ENCODE measurements at places on chromosomes 3 and 15. TPM values are rescaled to one million over a fixed set of nuclear protein-coding genes. Genes with fewer than 3 reads are reported as not detected.

DNA sequence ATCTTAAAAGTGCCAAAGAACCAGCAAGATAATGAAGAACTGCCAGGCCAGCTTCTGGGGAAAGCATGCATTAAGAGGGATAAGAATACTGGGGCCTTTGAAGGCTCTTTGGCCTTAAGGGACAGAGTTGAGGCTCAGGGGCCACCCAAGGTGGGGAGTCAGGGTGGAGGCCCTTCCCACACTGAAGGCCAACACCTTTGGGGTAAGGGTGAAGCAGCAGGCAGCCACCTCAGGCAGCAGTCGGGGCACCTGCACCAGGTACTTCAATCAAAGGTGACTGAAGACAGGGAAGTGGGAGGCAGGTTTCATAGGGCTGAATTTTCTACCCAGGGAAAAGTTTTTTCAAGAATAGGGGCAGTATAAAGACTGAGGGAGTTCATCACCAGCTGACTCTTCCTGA lies 87.7 kb upstream of the KLF13 start:
- no peak for DNase-seq
- H3K4me1 ChIP-seq = peaks cover 23% of the 10 kb centered on the region
- H3K4me3 ChIP-seq = no peak overlapping the region

GRCh38 chr3:16842272-16843270 lies 42.2 kb upstream of the PLCL2 start:
- H3K36me3 ChIP-seq = no peaks in the 10 kb centered on the region
- H3K4me1 ChIP-seq = peaks cover 4% of the 10 kb centered on the region
- no peaks in the 10 kb centered on the region for H3K27me3 ChIP-seq
- no peak overlapping the region for H3K4me3 ChIP-seq
- no peak overlapping the region for H3K27ac ChIP-seq
- no peak for DNase-seq

GRCh38 chr15:95227235-95227634 lies 995.9 kb downstream of the MCTP2 start:
- H3K4me1 ChIP-seq = no peaks in the 10 kb centered on the region
- no peaks in the 10 kb centered on the region for H3K36me3 ChIP-seq
- H3K4me3 ChIP-seq = no peak overlapping the region
- no peaks in the 10 kb centered on the region for H3K27me3 ChIP-seq

GRCh38 chr15:95558131-95558530 lies 772.4 kb upstream of the NR2F2 start:
- no peaks in the 10 kb centered on the region for H3K36me3 ChIP-seq
- H3K27ac ChIP-seq = no peak overlapping the region
- no peaks in the 10 kb centered on the region for H3K27me3 ChIP-seq
- peaks cover 12% of the 10 kb centered on the region for H3K4me1 ChIP-seq
- DNase-seq = no peak

DNA sequence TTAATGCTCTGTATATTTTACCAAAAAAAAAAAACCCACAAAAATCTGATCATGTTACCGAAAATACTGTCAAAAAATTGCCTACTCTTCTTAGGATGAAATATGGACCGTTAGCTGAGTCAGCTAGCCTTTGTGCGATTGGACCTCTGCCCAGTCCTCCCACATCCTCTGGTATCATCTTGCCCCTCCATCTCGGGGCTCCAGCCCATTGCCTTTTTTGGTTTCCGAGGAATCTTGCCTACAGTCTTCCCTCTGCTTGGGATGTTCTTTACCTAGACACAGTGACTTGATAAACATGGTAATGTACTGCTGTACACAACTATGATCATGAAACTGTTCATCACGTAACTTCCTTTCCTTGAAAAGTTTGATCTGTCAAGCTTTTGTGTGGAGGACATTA lies 371.4 kb downstream of the SV2B start:
- no peaks in the 10 kb centered on the region for H3K27me3 ChIP-seq
- no peak overlapping the region for H3K27ac ChIP-seq
- DNase-seq = no peak
- H3K4me1 ChIP-seq = no peaks in the 10 kb centered on the region

Gene GRAMD2A
- total RNA-seq = 0.31 TPM

GRCh38 chr3:49689046-49689907 lies at the start of the genes MST1 and RNF123:
MST1 (minus strand) TSS chr3:49689474; CDS start chr3:49688691, 783 bp downstream.
RNF123 (plus strand) TSS chr3:49689557; CDS start chr3:49691166, 1,609 bp downstream.
- peak; percentile 87 for DNase-seq
- H3K4me1 ChIP-seq = peaks cover 11% of the 10 kb centered on the region
- H3K36me3 ChIP-seq = no peaks in the 10 kb centered on the region
- peak within 1 kb of the TSS; percentile 89 for H3K4me3 ChIP-seq
- H3K27me3 ChIP-seq = no peaks in the 10 kb centered on the region

GRCh38 chr3:30495172-30496065 lies 111.0 kb upstream of the TGFBR2 start:
- no peaks in the 10 kb centered on the region for H3K36me3 ChIP-seq
- peaks cover 5% of the 10 kb centered on the region for H3K4me1 ChIP-seq

Gene TMEM158
- 7.8 TPM for total RNA-seq

Gene PCSK6
- total RNA-seq = 95.4 TPM

GRCh38 chr3:35932995-35933394 lies 293.7 kb downstream of the ARPP21 start:
- no peaks in the 10 kb centered on the region for H3K36me3 ChIP-seq
- H3K4me3 ChIP-seq = no peak overlapping the region
- no peak for DNase-seq
- H3K27me3 ChIP-seq = no peaks in the 10 kb centered on the region
- no peak overlapping the region for H3K27ac ChIP-seq

Gene ERC2
- 5.9 TPM for total RNA-seq

- no peaks in the 10 kb centered on the region for H3K27me3 ChIP-seq
- no peak overlapping the region for H3K27ac ChIP-seq
- no peaks in the 10 kb centered on the region for H3K4me1 ChIP-seq
- DNase-seq = no peak
- no peaks in the 10 kb centered on the region for H3K36me3 ChIP-seq
Observed at GRCh38 chr3:126773783-126774182, 69.7 kb downstream of the CHCHD6 start.

Gene ACKR4
- total RNA-seq = not detected

DNA sequence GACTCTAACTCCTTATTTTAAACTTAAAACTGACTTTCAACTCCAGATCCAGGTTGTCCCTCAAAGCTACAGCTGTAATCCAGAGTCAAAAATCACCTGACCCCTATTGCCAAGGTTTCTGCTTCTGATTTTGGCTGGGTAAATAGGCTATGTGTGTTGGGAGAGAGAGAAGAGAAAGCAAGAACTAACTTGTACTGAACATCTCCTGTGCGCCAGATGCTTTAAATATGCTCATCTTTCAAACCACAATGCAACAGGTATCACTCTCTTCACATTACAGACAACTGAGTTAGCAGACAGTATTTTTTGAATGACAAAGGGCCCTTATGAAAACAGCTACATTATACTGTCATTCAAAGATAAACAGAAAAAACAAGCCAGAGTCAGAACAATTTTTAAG lies 7.0 kb downstream of the WWTR1 start:
- H3K4me1 ChIP-seq = peaks cover 10% of the 10 kb centered on the region
- H3K4me3 ChIP-seq = no peak overlapping the region
- no peak overlapping the region for H3K27ac ChIP-seq
- no peaks in the 10 kb centered on the region for H3K36me3 ChIP-seq

Gene FAM219B
- 40.6 TPM for total RNA-seq

DNA sequence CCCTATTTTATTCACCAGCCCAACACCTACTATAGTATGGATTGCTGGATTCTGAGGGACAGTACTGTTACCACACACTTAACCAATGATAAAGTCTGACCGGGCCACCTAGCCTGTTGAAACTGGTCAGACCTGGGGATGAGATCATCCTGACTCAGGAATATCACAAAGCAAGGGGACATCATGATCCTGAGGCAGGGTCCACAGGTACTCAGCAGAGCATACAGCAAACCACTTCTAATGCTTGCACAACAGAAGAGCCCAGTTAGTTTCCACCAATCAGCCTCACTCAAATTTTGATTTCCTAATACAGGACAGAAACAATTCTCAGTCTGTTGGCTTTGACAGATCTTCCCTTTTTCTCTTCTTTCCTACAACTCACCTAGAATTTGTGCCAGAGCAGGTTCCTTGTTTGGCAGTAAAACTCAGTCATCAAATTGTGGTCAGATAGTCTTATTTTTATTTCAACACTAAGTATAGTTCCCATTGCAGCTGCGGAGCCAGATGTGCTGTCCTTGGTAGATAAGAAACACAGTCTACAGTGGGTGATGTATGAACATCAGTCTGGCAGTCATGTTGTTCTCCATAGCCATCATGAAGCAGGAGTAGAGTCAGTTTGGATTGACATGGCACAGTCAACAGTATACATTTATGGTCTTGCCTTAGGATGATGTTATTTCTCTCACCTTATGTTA lies 90.1 kb upstream of the PRR23C start:
- H3K4me3 ChIP-seq = no peak overlapping the region
- H3K36me3 ChIP-seq = no peaks in the 10 kb centered on the region
- H3K27ac ChIP-seq = no peak overlapping the region
- no peak for DNase-seq
- no peaks in the 10 kb centered on the region for H3K27me3 ChIP-seq

DNA sequence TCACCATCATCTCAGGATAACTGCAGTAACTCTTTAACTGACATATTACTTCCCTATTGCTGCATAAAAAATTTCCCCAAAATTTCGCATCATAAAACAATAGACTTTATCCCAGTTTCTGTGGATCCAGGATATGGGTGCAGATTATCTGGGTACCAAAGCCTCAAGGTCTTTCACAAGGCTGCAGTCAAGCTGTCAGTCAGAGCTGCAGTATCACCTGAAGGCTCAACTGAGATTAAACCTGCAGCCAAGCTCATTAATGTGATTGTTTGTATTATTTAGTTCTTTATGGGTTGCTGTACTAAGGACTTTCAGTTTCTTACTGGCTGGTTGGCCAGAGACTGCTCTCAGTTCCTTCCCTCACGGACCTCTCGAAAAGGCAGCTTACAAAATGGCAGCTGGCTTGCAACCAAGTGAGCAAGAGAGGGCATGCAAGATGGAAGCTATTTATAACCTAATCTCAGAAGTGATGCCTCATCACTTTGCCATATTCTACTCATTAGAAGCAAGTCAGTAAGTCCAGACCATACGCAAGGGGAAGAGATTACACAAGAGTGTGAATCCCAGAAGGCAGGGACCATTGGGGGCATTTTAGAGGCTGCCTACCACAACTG lies 54.9 kb downstream of the DCUN1D1 start:
- no peak for DNase-seq
- H3K4me3 ChIP-seq = no peak overlapping the region
- no peaks in the 10 kb centered on the region for H3K27me3 ChIP-seq
- no peaks in the 10 kb centered on the region for H3K4me1 ChIP-seq
- no peak overlapping the region for H3K27ac ChIP-seq
- no peaks in the 10 kb centered on the region for H3K36me3 ChIP-seq

- no peaks in the 10 kb centered on the region for H3K36me3 ChIP-seq
- H3K27me3 ChIP-seq = no peaks in the 10 kb centered on the region
- H3K27ac ChIP-seq = no peak overlapping the region
- no peak for DNase-seq
- H3K4me1 ChIP-seq = no peaks in the 10 kb centered on the region
Observed at GRCh38 chr15:73283366-73283962, 85.3 kb downstream of the HCN4 start.

DNA sequence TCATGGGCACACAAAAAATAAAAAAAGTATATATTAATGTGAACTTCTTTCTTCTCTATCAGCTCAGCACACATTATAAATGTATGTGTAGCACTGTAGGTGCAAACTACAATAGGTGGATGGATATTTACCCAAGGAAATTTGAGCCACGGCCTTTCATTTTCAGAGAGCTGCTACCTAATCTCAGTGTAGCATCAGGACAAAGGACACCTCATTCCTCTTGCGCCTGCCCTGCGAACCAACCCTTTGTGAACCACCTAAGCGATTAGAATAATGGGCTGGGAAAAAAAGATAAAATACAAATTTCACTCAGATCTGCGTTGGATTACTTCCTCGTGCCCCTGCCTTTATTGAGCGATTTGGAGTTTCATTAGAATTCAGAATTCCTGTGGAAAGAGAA lies 263.2 kb downstream of the NR2F2 start:
- H3K27ac ChIP-seq = no peak overlapping the region
- no peaks in the 10 kb centered on the region for H3K4me1 ChIP-seq
- H3K4me3 ChIP-seq = no peak overlapping the region
- H3K27me3 ChIP-seq = no peaks in the 10 kb centered on the region
- DNase-seq = no peak

DNA sequence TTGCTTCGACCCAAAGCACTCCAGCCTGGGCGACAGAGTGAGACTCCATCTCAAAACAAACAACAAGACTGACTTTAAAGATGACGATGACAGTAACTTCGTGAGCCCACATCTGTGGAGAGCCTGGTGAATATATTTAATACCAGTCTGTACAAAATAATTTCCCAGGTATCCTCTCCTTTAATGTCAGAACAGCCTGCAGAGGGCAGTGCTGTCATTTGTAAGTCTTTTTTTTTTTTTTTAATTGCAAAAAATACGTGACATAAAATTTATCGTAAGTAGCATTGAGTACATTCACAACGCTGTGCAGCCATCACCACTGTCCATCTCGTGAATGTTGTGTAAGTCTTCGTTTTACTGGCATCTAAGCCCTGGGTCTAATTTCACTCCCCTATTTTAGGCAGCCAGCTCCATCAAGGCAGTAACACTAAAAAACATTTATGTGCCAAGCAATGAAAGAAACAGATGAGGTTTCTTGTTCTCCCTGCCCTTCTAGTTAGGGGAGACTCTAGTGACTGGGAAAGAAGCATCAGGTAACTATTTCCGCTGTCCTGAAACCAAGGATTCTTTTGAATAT lies 1.4 kb downstream of the HTD2 start:
- no peaks in the 10 kb centered on the region for H3K27me3 ChIP-seq
- no peaks in the 10 kb centered on the region for H3K36me3 ChIP-seq
- peaks cover 15% of the 10 kb centered on the region for H3K4me1 ChIP-seq
- peak; percentile 54 for DNase-seq

- H3K36me3 ChIP-seq = no peaks in the 10 kb centered on the region
- H3K27me3 ChIP-seq = no peaks in the 10 kb centered on the region
- H3K4me1 ChIP-seq = no peaks in the 10 kb centered on the region
Observed at GRCh38 chr3:153338487-153338886, 176.5 kb downstream of the RAP2B start.

GRCh38 chr3:81998139-81998755 lies 236.8 kb upstream of the GBE1 start:
- no peak overlapping the region for H3K27ac ChIP-seq
- no peaks in the 10 kb centered on the region for H3K36me3 ChIP-seq
- H3K27me3 ChIP-seq = no peaks in the 10 kb centered on the region
- DNase-seq = peak; percentile 45

- H3K27me3 ChIP-seq = no peaks in the 10 kb centered on the region
- H3K27ac ChIP-seq = no peak overlapping the region
- no peak for DNase-seq
- H3K4me1 ChIP-seq = no peaks in the 10 kb centered on the region
- H3K36me3 ChIP-seq = no peaks in the 10 kb centered on the region
Observed at GRCh38 chr15:50247819-50248655, 17.5 kb downstream of the HDC start.

DNA sequence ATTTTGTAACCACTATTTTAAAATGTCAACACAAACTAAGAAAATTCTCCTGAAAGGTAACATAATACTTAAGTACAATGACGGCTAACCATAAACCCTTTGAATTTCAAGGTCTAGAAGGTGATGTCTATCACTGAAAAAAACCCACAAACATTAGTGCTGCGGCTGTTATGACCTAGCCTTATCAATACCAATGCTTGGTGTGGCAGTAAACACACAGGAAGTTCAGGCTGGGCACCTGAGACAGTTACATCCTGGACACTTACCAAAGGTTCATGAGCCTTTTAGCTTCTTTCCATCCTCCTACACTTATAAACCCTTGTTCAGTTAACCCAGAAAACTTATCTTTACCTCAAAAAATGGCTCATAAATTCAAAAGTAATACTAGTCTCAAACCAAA lies 5.8 kb downstream of the HSPBAP1 start:
- no peaks in the 10 kb centered on the region for H3K4me1 ChIP-seq
- DNase-seq = no peak
- no peak overlapping the region for H3K4me3 ChIP-seq

- H3K36me3 ChIP-seq = no peaks in the 10 kb centered on the region
- H3K4me1 ChIP-seq = peaks cover 9% of the 10 kb centered on the region
- H3K4me3 ChIP-seq = no peak overlapping the region
- no peaks in the 10 kb centered on the region for H3K27me3 ChIP-seq
- DNase-seq = no peak
Observed at GRCh38 chr3:48155122-48155521, 33.1 kb downstream of the CDC25A start.
